ENCODE measurements at places on chromosomes 3 and 15.

DNA sequence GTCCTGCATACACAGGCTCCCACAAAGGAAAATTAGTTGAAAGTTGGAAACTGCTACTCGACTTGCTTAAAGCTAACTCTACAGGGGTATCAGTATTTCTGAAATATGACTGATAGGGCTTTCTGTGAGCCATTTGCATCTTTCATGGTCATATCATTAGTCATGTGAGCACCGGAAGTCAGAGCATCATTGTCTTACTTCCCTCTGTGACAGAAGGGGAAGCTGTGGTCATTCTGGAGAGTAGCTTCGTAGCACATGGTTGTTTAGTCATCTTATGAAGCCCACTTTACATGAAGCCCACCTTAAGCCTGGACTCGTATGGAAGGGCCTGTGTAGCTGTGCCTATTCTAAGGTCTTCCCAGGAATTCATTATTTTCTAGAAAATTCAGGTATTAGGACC, 69.0 kb downstream of the COL6A5 start:
- DNase-seq: no peak

DNA sequence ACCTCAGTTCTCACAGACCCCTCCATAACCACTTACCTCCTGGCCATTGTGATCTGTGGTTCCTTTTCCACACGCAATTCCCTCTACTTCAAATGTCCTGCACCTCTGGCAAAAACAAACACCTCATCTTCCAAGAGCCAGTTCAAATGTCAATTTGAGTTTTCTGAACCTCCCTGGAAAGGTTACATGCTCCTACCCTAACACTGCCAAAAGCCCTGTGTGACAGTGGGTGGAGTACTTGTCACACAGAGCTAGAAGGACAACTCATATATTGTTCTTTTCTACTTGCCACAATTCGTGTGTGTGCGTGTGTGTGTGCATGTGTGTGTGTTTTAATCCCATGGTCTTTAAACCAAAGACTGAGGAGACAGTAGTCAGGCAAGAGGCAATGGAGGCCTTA, 331.8 kb upstream of the ARHGEF26 start:
- no peak for DNase-seq

GRCh38 chr15:100224206-100225185, 117.3 kb downstream of the ADAMTS17 start:
- DNase-seq: no peak

DNA sequence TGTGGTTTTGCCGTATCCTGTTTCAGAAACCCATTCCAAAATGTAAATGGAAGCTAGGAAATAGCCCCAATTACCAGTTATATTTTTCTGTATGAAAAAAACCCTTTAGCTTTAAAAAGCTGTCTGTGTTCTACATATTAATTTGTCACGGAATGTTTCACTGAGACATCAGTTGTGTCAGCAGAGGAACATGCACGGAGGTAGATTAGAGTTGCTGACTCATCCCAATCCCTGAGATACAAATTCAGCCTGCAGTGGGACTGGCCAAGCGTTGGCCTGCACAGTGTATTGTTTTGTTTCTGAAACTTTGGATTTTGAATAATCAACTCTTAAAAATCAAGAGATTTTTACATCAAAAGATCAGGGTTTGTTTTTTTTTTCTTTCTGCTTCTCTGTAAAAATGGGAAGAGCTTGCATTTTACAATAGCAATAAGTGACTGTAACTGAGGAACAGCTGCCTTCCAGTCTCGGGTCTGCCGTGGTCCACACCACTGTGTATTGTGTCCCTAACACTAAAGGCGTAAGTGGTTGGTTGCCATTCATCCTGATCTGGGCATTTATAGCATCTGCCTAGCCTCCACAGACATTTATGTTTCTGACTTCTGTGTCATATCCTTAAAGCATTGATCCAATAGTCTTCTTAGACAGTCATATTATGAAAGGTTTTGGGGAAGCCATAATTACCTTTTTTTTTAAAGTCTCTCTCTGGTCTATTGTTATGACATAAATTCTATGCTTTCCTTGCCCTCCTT, 218.1 kb downstream of the ADAMTSL3 start:
- no peak for DNase-seq

- no peak for DNase-seq
These were observed 34.6 kb upstream of the AEN start for GRCh38 chr15:88586401-88587162.

DNA sequence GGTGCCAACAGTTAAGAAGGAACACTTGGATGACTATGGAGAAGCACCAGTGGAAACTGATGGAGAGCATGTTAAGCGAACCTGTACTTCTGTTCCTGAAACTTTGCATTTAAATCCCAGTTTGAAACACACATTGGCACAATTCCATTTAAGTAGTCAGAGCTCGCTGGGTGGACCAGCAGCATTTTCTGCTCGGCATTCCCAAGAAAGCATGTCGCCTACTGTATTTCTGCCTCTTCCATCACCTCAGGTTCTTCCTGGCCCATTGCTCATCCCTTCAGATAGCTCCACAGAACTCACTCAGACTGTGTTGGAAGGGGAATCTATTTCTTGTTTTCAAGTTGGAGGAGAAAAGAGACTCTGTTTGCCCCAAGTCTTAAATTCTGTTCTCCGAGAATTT, 3.0 kb downstream of the SKIL start:
- no peak for DNase-seq

GRCh38 chr3:77271306-77271705, 231.4 kb downstream of the ROBO2 start:
- DNase-seq: no peak

DNA sequence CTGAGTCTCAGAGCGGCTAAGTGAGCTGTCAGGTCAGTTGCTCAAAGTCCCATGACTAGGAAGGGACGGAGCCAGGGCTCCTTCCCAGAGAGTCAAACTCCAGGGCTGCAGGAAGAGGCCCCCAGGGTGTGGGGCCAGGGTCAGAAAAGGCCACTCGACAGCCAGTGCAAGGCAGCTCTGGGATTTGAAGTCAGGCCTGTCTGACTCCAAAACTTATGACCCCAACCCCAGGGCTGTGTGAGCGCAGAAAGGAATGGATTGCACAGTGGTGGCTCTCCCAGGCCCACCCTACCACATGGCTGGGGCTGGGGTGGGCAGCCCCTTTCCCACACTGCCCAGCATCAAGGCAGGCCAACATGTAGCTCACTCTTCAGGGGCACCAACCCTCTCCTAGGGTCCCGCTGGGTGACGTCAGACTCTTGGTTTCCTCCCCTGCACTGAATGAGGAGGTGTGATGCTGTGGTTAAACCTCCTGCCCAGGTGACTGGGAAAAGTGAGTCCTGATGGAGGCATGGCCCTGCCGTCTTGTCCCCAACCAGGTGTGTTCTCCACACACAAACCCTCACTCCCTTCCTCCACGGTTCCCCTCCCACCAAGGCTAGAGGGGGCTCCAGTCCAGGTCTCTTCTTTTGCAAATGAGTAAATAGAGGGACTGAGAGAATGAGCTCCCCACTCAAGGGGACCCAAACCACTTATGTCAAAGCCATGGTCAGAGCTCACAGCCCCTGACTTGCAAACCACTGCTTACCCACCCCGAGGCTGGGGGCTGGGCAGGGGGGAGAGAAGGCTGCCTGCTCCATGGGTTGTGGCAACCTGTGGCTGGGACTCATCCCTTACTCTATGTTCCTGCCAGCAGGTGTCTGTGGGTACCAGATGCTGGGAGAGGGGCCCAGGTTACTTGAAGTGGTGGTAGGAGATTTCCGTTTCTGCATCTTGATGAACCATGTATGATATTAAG, 23.8 kb upstream of the CORO2B start:
- no peak for DNase-seq

DNA sequence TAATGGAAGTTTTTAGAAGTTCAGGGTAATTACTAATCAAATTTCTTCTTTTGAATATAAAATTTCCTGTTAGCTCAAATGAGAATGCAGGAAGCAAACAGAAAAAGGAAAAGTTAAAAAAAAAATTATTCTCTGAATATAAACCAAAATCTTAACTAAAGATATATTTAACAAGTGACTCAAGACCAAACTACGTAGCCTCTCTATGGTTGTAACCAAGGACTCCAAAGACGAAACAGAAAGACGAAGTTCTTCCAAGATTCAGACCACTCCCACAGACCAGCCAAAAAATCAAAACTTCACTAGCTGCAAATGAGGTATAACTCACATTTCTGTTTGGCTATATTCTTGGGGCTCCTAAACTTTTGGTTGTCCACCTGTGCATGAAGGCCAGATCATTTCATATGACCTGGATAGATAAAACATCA, 846.5 kb upstream of the ALCAM start:
- DNase-seq: no peak

DNA sequence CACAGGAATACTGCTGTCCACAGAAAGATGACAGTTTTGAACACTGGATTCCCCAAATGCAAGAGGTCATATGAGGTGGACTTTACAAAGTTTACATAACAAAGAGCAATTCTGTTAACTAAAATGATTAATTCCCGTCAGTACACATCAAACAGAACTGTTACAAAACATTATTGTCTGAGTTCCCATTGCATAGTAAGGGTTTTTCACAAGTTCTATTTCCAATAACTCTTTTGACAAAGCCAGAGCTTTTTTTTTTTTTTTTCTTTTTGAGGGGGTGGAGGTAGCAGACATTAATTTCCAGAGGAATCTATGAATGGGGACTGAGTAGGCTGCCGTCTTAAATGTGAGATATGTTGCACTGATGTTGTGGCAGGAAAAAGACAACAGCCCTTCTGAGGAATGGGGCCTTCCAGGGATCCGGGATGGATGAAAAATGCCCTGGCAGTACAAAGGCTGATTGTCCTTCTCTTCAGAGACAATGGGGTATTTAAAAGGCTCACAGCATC, 178.1 kb upstream of the KBTBD8 start:
- no peak for DNase-seq

DNA sequence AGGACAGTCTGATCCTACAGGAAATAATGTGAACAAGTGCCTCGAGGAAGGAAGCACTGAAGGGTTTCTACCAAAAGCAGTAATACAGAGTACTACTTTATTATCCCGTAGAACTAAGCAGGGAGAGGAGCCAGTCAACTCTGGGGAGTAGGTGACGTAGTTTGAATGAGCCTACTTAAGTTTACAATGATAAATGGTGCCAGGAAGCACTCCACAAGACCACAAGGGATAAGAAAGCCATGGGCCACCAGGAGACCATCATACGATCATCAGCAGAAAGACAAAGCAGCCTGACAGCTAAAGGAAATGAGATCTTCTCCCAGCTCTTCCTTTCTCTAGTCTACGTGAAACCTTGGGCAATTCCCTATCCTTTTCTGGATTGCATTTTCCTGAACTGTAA, 27.3 kb downstream of the SST start:
- DNase-seq: no peak

DNA sequence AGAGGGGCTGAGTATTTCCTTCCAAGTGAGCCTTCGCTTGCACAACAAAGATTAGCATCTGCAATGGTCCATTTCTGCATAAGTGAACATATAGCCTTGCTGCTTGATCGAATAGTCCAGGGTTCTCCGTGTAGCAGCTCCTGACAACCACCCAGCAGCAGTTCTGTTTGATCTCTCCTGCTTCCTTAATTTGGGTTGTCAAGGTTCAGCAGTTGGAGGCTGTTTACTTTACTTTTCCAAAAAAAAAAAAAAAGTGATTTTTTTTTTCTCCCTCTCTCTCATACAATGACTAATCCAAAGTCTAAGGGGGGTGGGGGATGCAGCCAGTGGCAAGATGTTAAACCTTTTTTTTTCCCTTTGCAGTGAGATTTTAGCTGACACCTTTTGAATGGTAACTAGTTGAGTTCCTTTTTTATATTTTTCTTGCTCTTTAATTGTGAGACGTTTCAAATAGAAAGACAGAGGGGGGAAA, 3.6 kb downstream of the FOXP1 start:
- no peak for DNase-seq

DNA sequence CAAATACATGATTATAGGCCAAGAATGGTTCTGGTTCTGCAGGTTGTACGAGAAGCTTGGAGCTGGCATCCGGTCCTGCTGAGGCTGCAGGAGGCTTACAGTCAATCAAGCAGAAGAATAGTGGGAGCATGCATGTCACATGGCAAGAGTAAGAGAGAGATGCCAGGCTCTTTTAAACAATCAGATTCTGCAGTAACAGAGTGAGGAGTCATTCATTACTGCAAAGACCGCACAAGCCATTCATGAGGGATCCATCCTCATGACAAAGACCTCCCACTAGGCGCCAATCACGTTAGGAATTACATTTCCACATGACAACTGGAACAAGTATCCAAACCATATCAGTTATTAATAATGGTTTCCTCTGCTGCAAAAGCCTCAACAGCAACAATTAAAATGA, 536.8 kb downstream of the CADM2 start:
- DNase-seq: no peak

DNA sequence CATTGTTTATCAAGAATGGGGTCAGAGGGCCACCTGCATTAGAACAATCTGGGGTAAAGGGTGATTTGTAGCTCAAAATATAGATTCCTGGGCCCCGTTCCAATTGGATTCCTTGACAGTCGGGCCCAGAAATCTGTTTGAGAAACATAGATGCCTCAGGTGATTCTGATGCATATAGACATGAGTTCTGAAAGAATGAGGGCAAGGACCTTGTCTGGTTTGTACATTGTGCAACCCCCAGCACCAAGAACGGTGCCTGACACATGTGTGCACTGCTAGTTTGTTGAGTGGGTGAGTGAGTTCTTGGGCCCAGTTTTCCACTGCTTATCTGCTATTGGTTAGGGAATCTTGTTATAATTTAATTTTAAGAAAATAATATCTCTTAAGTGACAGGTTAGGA, 16.6 kb downstream of the CRYBG3 start:
- no peak for DNase-seq

- DNase-seq: no peak
These were observed 7.5 kb upstream of the ALCAM start for GRCh38 chr3:105359098-105359762.

DNA sequence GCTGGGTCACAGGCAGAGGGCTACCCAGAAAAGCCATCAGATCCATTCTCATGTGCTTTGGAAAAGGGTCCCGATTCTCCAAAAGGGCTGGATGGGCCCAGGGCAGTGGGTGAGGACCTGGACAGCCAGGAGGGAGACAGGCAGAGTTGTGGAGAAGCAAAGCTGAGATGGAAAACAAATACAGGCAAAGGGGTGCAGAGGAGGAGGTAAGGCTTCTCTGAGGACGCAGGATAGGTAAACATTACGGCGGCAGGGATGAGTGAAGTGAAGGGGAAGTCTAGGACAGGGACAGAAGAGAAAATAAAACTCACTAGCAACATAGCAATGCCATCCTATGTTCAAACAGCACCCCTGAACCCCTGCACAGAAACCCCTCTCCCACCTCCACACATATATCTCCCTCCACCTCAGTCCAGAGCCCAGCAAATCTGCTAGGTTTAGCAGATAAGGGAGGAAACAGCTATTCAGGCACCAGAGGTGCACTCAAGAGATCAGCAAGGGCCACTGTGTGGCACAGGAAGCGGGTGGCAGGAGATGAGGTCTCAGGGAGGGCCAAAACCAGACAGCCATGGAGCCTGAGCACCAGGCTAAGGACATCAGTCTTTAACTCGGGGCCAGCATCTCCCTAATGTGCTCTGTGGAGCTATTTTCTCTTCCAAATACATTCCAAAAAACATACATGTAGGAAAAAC, 51.3 kb downstream of the HOMER2 start:
- DNase-seq: no peak

GRCh38 chr3:196432137-196432879, at the start of gene UBXN7:
Gene UBXN7, minus strand, starts transcription at chr3:196432427. Its CDS starts 28 bp downstream, at chr3:196432399.
- peak; percentile 58 for DNase-seq
